ENCODE measurements at places on chromosomes 7 and 10.

- no peak for DNase-seq
Observed at GRCh38 chr10:60236869-60237524, 152.7 kb downstream of the ANK3 start.

DNA sequence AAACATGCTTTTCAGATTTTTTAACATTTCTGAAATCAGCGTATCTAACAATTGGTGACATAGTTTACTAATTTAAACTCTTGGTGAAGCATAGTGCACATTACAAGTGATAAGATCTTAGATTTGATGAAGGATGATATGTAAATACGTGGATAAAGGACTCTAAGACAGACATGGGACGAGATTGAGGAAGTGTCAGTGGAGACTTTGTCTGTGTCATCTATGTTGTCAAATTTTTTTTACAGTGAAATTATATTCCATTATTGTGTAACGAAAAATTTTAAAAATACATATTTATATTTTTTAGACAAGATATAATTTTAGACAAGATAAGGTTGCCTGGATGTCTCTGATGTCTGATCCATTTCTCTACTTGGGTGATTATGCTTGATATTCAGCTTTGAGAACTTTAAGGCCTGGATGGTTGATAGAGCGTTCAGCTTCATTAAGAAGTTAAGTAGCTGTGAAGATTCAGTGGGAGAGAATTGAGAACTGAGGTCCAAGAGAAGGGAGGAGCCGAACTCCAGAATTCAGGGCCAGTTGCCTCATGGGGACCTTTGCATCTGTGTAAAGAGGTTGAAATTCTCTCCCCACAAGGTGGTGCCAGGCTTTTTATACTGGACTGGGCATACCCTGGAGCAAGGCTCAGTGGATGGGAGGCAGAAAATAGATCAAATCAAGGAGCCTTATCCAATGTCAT is 62.7 kb downstream of the KAT6B start:
- DNase-seq = no peak

- DNase-seq = no peak
Observed at GRCh38 chr10:97182288-97182990, 3.3 kb downstream of the SLIT1 start.

- DNase-seq = no peak
Observed at GRCh38 chr10:103062854-103063590, 130.1 kb downstream of the NT5C2 start.

GRCh38 chr10:74055383-74056049 is 57.6 kb downstream of the VCL start:
- DNase-seq = no peak

DNA sequence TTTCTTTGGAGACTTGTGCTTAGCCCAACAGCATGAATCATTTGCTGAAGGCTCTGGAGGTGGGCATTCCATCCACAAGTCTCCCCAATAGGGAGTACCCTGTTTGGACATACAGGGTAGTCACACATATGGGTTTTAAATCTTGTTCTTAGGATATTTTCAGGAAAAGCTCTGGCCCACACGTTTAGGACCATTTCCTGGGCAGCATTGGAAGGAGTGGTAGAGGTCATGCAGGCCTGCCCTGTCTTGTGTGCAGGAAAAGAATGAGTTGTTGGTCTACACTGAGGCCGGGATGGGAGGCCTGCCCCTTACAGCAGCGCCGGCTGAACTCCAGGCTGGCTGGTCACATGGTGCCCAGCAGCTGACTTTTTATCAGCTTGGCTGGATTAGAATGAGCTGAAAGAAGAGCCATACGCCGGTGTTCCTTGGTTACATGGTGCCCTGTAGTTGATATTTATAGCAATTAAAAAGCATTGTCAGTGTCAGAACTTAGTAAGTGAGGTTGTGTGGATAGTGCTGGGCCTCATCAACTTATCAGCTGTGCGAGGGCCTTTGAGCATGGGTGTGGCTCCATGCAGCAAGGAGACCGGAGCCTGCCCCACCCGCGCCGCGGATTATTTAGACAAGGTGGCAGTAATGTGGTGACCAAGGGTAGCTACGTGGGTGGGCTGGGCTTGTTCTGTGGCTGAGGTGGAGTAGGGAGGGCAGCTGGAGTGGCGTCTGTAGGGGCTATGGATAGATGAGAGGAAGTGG is 28.6 kb downstream of the OGDH start:
- DNase-seq = no peak

DNA sequence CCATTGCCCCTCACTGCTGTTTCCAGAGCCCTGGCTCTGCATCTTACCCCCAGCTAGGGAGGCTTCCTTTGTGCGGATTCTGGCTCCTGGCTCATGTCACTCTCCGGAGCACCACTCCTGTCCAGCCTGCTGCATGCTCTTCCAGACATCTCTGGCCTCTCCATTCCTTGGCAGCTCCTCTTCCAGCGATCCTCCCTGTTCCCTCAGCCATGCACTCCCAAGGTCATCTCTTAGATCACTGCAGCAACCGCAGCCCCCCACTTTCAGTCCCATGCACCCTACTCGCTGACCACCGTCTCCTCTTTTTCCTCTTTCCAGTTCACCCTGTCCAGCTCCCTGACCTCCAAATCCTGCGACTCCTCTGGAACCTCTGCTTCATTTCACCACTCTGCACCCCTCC is 6.9 kb upstream of the SMARCD3 start:
- no peak for DNase-seq

All from mesenchymal stem cell (in vitro differentiated cells and primary cell).